ENCODE measurements at places on chromosomes 13 and 19.

- DNase-seq = peak; percentile 61
Observed at GRCh38 chr19:6260912-6261650, 18.7 kb downstream of the MLLT1 start.

- DNase-seq = no peak
Observed at GRCh38 chr13:63107179-63107943, 1691.7 kb upstream of the PCDH20 start.

DNA sequence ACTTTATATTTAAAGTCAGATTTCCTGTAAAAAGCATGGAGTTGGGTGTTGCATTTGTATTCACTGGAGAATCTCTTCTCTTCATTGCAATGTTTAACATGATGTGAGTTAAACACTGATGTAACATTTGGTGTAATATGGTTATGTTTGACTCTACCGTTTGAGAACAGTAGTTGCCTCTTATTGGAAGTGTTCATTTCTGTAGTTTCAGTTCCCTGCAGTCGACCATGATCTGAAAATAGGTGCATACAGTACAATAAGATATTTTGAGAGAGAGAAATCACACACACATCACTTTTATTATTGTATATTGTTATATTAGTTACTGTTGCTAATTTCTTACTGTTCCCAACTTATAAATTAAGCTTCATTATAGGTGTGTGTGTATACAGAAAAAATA, 105.2 kb upstream of the SPACA7 start:
- DNase-seq = no peak

DNA sequence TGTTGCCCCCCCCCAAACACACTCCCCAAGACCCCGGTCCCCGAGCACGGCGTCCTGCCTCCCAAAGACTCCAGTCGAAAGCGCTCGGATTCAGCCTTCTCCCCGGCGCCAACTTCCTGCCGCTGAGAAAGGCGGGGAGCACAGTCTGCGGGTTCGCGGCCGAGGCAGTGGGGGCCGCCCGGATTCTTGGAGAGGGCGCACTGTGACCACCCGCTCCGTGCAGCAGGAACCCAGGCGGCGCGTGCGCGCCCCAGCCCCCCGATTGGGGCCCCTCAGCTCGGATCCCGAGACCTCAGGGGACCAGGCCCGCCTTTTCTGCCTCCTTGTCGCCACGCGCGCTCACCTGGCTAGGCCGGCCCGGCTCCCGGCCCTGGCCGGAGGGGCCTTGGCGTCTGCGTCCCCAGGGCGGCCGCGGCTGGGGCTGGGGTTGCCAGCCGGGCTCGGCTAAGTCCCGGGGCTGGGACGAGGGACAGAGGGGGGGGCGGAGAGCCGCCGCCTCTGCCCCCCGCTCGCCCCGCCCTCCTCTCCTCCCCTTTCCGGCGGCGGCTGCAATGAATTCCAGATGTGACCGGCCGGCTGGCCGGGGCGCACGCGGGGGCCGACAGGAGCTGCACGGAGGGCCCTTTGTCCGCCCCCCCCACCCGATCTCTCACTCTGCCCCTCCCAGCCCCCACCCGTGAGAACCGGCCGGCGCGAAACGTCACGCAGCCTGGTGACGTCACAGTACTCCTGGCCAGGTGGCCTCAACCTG, at the start of gene S1PR2:
TSS of gene S1PR2 (minus strand) at position 471 of the 751 bp plus-strand sequence. CDS start 6,426 bp downstream, outside the sequence.
- DNase-seq = peak; percentile 84

- DNase-seq = no peak
Observed at GRCh38 chr13:114121496-114122126, 10.8 kb downstream of the RASA3 start.

GRCh38 chr13:80721689-80722088, 380.8 kb upstream of the SPRY2 start:
- no peak for DNase-seq

- DNase-seq = no peak
Observed at GRCh38 chr13:43389983-43390382, 366.6 kb downstream of the DNAJC15 start.

- DNase-seq = no peak
Observed at GRCh38 chr13:95601906-95602305, 42.6 kb downstream of the DZIP1 start.

DNA sequence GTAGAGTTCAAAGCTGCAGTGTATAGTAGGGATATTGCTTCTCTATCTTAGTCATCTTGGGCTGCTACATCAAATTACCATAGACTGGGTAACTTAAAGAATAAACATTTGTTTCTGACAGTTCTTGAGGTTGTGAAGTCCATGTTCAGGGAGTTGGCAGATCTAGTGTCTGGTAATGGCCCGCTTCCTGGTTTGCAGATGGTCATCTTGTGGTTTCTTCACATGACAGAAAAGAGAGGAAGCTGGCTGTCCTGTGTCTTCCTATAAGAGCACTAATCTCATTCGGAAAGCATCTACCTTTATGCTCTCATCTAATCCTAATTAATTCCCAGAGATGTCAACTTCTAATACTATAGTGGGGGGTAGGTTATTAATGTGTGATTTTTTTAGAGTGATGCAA, 6.2 kb downstream of the ZNF763 start:
- no peak for DNase-seq

- no peak for DNase-seq
Observed at GRCh38 chr13:60146471-60146870, 17.3 kb downstream of the DIAPH3 start.

GRCh38 chr13:51689663-51689996, 105.4 kb downstream of the WDFY2 start:
- no peak for DNase-seq

Measured in HuH-7.5 (cell line).